T1000 (cell line): ENCODE measurements at places on chromosomes 6 and 20.

- DNase-seq, result no peak
These were observed 28.9 kb downstream of the SLC17A5 start for GRCh38 chr6:73624896-73625295.

GRCh38 chr6:143701349-143702234, 23.8 kb downstream of the PHACTR2 start:
- DNase-seq, result no peak

GRCh38 chr6:18025596-18025995, 38.2 kb upstream of the KIF13A start:
- DNase-seq, result no peak

GRCh38 chr6:121506761-121507754, 71.6 kb downstream of the GJA1 start:
- no peak for DNase-seq

- DNase-seq, result no peak
These were observed 109.9 kb upstream of the SUPT3H start for GRCh38 chr6:45487645-45488044.

- no peak for DNase-seq
These were observed 149.5 kb downstream of the DOK5 start for GRCh38 chr20:54624706-54625390.

- DNase-seq, result no peak
These were observed 220.4 kb downstream of the PLCB1 start for GRCh38 chr20:8352486-8352885.

DNA sequence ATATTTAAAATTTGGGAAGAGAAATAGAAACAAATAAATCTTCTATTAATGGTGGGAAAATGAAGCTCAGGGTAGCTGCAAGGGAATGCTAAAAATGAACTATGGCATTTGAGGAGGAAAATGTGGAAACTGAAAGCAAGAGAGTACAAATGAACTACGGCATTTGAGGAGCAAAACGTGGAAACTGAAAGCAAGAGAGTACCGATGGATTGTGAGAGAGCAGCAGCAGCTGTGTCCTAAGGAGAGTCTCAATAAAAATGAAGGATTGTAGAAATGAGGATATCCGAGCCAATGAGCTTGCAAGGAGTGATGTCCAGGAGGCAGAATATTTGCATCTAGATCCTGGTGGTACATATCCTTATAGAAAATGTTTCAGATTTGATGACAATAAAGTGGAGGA, 547.1 kb upstream of the ZNF337 start:
- no peak for DNase-seq
